Stimulated activated CD4-positive, alpha-beta T cell treated with anti-CD3 and anti-CD28 coated beads, TNF-alpha, amount 100 ng/mL, for 24 hours (primary cell): ENCODE measurements at places on chromosomes 12 and 14.

DNA sequence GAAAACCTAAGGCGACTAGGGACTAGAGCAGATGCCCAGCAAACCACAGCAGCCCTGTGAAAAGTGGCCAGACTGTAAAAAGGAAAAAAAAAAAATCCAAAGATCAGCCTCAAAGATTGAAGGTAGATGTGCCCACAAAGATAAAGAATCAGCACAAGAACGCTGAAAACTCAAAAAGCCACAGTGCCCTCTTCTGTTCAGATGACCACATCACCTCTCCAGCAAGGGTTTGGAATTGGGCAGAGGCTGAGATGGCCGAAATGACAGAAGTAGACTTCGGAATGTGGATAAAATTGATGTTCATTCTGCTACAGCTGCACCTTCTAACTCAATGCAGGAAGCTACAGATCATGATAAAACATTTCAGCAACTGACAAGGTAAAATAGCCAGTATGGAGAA lies 154.4 kb downstream of the GPHN start:
- no peak for DNase-seq

DNA sequence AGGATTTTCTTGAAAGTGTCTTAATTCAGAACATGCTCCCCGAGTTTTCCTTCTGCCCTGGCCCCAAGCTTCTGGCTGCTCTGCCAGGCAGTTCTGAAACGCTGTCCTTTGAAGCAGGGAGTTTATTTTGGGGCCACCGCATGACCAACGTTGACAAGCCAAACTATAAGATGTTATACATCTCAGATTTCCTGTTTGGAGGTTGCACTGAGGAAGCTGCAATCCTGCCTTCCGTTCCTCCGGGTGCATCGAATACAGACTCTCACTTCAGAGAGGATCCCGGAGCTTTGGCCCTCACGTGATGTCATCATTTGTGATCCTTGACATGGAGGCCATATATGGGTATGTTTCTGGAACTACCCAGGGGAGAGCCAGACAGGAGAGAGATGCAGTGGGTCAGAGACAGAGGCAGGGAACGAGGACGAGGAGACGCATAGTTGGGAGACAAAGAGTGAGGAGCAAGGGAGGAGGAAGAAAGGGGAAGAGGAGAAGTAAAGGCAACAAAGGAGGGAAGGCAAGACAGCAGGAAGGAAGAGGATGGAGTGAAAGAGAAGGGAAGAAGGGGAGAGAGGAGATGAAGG lies at the start of gene ASB2:
TSS of gene ASB2 (minus strand) at position 94 of the 581 bp plus-strand sequence. CDS start 12,031 bp downstream, outside the sequence.
- no peak for DNase-seq

GRCh38 chr12:112165624-112166023 lies 40.3 kb downstream of the TRAFD1 start:
- no peak for DNase-seq

DNA sequence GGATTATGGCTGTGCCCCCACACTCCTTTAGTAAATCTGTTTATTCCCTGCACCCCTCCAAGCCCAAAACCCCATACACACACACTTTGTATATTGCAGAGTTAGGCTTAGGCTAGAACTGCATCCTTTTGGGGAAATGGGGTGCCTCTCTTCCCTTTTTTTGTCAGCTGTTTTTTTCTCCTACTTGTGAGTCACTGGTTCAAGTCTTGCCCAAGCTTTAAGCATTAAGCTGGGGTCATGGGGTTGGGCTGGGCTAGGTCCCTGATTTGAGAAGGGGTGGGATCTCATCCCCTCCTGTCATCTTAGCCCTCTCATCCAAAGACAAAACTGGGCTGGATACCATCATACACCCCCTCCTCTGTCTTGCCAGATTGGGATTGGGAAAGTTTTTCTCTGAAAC lies 1.6 kb downstream of the LRP1 start:
- DNase-seq, result no peak
